Fibroblast of the aortic adventitia (primary cell): ENCODE measurements at places on chromosomes 12 and 14.

- DNase-seq, result no peak
Measured at GRCh38 chr14:22493753-22494152, 95.3 kb downstream of the DAD1 start.

GRCh38 chr12:43882578-43883178, 46.8 kb downstream of the TMEM117 start:
- DNase-seq, result peak; percentile 81

- no peak for DNase-seq
Measured at GRCh38 chr14:79379266-79379665, 832.0 kb downstream of the DIO2 start.

DNA sequence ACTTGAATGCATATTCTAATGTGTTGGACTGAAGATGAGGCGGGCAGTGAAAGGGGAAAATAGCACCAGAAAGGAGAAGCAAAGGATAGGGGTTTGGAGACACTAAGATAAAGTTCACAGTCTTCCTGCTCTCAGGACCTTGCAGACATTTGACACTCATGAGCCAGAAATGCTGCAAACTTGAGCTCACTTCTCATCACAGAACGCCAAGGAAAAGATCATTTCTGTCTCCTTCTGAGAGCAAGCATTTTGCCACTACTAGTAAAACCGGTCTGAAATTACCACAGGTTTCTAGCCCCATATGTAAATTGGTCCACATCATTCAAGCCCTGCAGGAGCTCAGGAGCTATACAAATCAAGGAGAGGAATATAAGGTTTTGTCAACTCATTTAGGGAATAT, 44.6 kb upstream of the ANO2 start:
- no peak for DNase-seq

DNA sequence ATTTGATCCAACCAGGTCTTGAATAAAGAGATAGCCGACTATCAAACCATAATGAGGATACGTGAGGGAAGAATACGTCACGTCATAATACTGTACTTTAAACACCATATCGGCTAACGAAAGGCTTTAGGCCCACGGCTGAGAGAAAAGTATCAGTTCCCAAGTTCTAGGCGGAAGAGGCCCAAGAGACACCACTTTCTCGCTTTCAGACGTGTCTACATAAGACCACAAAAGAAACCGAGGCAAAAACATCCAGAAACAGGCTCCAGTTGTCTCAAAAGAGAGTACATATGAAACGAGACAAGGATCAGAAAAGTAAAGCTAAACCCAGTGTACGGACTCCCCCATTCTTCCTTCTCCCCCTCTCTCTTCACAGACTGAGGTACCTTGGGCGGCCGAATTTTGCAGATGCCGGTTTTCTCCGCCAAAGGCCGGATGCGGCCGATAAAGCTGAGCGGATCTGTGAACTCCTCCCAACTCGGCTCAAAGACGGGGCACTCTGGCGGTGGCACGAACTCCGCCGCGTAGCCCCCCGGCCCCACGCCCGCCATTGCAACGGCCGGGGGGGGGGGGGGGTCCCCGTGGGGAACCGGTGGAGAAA, 479 bp downstream of the KDM5A start:
- DNase-seq, result peak; percentile 36

- no peak for DNase-seq
Measured at GRCh38 chr14:105919458-105920150, 393.2 kb downstream of the TMEM121 start.

- no peak for DNase-seq
Measured at GRCh38 chr14:68937471-68938270, 41.4 kb downstream of the ACTN1 start.

- DNase-seq, result no peak
Measured at GRCh38 chr12:20628226-20628787, 66.8 kb upstream of the SLCO1C1 start.

GRCh38 chr14:95313707-95314106, 6.0 kb downstream of the CLMN start:
- DNase-seq, result peak; percentile 62

DNA sequence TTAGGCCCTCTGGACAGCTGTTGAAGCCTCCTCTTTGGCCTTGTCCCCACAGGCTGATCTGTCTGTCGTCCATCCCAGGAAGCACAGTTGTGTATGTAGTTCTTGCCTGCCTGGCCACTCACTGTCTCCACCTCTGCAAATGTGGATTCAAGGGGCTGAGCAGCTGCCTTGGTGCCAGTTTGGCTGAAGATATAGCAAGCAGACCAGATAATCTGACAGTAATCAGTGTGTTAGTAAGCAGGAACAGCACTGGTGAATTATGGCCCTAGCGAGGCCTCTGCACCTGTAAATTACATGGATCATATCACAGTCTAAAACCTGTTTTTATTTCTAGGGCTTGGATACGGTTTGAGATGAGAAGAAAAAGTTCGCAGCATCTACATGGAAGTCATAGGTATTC, 282.5 kb upstream of the NOS1 start:
- DNase-seq, result no peak

GRCh38 chr14:76782885-76783566, 21.8 kb downstream of the VASH1 start:
- no peak for DNase-seq

GRCh38 chr14:22593189-22593588, 4.2 kb upstream of the DAD1 start:
- no peak for DNase-seq

- DNase-seq, result peak; percentile 90
Measured at GRCh38 chr12:122437656-122438121, 15.2 kb upstream of the CLIP1 start.

DNA sequence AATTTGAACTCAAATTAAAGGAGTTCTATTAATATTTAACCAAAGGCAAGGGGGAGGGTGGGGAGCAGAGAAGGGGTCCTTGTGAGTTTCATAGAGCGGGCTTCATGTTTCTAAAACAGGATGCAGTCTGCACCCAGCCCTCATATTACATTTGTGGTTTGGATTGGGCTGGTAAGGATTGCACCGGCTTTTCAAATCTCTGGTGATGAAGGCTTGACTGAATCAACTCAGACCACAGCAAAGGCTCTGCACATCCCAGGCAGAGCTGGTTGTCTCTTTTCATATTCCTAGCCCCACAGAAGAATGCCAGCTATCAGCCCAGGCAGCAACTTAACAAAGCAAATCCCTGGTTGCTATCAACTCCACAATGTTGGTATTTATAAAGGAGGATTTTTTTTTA, 1221.4 kb downstream of the VRK1 start:
- DNase-seq, result no peak

GRCh38 chr12:28709986-28710685, 438.9 kb upstream of the FAR2 start:
- DNase-seq, result no peak

GRCh38 chr12:1773937-1774655, 46.3 kb upstream of the LRTM2 start:
- no peak for DNase-seq

DNA sequence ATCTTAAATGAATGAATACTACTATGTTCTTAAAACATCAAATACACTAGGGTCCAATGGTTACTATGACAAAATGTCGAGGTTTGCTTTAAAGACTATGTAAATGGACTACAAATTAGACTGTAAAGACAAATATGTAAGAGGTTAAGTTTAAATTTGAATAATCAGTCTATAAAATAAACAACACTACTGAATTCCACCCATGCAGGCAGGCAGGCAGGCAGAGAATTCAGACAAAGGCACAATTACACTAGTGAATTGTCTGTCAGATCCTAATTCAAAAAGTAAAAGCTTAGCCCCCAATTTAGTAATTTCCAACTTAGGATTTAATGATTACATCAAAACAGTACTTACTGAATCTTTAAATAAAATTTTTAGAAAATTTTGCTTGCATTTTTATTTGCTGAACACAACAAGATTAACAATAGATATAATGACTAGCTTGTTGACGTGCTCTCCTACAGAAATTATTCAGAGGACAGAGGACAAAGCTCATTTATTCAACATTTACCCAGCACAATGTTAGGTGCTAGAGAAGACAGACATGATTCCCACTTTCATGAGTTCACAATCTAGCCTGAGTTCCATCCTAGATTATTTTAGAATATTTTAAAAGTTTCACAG, 97.4 kb downstream of the CDK17 start:
- DNase-seq, result no peak

DNA sequence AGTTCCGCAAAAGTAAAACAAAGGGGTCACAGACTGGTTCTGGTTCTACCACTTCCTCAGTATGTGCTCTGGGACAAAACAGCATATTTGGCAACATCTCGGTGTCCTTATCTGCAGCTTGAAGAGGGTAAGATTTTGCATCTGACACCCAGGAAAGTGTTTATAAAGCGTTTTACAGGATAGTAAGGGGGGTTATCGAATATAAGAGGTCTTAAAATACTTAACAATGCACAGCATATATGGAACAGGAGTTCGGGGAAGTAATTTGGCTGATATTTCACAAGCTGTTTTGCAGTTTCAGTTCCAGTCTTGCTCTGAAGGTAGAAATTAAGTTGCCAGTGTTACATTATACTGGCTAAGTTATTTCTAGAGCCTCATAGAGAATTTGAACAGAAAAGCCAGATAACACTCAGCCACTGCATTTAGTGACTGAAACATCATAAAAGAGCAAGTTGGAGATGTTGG, 904 bp upstream of the MAP4K5 start:
- no peak for DNase-seq

DNA sequence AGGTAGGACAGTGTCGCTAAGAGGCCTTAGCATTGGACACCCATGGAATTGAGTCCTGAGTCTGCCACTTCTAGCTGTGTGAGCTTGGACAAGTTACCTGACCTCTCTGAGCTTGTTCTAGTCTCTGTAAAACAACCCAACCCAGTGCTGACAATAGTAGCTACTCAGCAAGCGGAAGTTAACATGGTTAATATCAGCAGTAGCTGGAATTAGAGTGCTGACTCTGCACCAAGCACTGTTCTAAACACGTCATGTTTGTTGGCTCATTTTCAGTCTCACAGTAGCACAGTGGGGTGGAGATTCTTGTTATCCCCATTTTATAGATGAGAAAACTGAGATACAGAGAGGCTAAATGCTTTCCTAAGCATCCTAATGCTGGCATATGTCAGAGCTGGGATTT, 47.5 kb upstream of the RIN3 start:
- no peak for DNase-seq

GRCh38 chr12:113862590-113863454, 103.3 kb downstream of the RBM19 start:
- peak; percentile 61 for DNase-seq

DNA sequence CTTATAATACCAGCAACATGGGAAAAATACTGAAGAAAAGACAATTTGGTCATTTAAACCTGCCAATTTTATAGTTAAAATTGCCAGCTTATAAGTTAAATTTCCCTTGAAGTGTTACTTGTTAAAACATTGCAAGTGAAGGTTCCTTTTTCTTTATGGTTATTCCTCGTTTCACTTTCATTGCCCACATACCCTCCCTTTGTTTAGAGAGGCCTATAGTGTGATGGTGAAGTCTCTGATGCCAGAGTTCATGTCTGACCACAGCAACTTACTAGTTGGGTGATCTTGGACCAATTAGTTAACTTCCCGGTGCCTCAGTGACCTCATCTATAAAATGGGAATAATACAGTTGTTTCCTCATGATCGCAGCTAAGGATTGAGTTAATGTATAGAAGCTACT, 173.5 kb downstream of the ANO6 start:
- no peak for DNase-seq

- DNase-seq, result no peak
Measured at GRCh38 chr12:57829025-57829777, 10.7 kb upstream of the AVIL start.

GRCh38 chr14:106488291-106488690, 961.9 kb downstream of the TMEM121 start:
- no peak for DNase-seq
